ENCODE measurements at places on chromosomes 12 and 14.

DNA sequence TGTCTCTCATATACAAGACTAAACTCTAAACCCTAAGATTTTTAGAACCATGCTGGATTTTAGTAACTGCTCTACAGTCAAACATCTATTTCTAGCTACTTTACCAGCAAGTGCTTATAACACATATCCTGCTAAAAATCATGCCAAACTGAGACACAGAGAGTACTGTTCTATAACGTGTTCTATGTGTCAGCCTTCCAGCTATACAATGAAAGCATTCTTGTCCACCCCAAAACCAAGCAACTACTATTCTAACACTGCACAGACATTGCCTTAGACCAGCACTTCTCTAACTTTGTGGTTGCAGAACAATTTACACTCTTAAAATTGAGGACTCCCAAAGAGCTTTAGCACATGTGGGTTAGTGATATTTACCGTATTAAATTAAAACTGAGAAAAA, 85.7 kb downstream of the SPPL3 start:
- no peak for DNase-seq

DNA sequence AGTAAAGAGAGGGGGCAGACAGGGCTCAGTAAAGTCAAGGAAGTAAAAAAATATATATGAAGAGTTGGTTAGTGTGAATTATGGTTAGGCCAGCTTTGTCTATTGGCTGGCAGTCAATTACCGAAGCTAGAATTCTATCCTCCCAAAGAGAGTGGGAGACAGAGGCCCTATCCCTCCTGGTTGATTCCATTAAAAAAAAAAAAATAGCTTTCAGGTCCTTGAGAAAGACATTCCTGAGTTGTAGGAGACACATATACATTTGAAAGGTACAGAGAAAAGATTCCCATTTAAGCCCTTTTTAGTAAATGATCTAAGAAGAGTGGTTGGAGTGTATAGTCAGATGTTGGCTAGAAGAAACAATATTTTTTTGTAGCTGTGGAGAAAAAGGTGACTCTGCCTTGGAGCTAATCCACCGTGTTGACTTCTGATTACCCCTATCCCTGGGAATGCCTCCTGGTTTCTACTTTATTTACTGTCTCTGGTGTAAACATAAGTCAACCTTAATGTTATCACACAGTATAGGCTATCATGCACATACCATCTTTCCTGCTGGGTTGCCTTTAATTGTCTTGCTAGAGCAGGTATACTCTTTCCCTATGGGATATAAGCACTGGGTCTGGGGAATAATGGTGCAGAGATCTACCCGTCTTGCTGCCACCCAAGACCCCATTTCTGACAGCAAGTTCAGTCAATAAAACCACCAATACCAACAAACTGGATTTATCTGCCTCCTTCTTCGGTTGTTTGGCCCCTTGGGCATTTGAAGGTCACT, 859.9 kb upstream of the ATXN7L3B start:
- no peak for DNase-seq

DNA sequence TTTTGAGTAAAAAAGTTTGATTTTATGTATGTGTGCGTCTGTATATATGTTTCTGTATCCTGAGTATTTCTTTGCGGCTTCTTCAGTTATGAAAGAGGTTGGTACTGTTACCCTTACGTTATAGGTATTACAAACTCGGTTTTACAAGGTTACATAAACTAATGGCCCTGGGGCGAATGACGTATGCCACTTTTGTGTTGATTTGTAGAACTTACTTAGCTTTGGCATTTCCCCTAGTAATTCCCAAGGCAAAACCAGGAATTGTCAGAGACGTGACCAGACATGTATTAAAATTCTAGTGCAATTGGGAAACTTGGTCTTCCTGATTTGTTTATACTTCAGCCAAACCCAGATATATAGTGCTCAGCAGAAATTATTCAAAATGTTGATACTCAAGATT, 93.3 kb downstream of the DUSP16 start:
- no peak for DNase-seq

GRCh38 chr12:29234965-29235626, 86.0 kb downstream of the FAR2 start:
- no peak for DNase-seq

- DNase-seq: no peak
Observed at GRCh38 chr14:99534863-99535262, 53.7 kb downstream of the CCNK start.

DNA sequence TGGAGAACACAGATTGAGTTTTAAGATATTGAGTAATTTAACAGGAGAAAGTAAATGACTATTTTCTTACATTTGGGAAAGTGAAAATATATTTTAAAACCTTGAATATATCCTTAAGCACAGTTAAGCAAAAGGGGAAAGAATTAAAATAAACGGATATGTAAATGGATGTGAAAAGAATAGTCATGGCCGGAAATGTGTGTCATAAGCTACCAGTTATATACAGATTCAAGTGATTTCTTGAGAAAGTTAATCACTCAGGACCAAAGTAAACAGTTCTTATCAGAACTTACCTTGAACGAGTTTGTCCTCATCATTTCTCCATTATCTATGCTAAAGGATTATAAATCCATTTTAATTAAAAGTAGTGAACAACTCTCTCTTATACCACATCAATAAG, 33.4 kb downstream of the C12orf75 start:
- DNase-seq: no peak

GRCh38 chr12:29148596-29148910, 525 bp upstream of the FAR2 start:
- DNase-seq: no peak

DNA sequence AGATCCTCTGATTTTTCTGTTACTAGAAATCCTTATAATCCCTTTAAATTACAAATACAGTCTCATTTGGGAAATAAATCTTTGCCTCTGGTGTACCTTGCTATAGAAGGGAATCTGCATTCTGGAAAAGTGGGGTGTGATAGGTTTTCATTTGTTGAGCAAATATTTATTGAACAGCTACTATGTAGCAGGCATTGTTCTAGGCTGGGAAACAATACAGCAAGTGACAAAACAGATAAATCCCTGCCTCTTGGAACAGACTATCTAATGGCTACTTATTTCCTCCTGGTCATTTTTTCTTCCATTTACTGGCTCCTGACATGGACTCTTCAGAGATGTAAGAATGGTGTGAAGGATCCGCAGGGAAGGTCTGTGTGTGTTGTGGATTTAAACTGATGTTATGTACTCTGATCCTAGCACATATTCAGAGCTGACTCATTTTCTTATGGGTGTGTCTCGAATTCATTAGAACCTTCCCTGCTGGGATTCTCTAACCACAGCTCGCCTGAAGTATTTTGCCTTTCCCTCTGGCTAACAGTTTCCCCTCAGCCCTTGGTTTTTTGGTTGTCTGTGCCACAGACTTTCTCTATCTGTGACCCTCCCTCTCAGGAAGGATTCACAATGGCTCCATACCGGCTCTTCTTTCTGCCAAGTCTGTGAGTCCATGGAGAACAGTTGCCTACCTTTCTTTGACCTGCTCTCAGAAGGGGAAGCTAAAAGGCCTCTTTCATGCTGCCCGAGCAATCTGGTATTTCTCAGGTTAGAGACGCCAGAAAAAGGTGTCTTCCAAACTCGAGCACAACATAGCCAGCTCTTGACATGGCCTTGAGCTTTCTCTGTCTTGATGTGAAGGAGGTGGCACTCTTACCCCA, 53.7 kb downstream of the TMTC2 start:
- DNase-seq: peak; percentile 52

GRCh38 chr12:104097954-104098353, 33.6 kb downstream of the HCFC2 start:
- DNase-seq: no peak

GRCh38 chr14:35332517-35333263, 40.5 kb downstream of the PSMA6 start:
- DNase-seq: no peak

DNA sequence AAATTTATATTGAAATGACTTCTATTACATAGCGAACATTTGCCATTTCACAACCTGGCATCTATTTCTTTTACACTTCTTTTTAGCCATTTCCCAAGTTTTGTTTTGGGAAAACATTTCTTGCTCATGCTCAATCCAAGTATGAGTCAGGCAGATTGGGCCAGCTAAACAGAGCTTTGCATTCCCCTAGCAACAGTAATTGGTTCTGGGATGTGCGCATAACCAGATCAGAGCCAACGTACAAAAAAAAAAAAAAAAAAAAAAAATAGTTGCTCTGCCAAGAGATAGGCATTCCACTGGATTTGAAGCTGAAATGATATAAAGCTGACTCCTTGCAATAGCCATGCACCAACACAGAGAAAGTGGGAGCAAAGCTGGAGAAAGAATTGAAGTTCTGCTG, 37.5 kb downstream of the PLCZ1 start:
- no peak for DNase-seq

GRCh38 chr12:52401526-52401925, 4.6 kb downstream of the KRT82 start:
- no peak for DNase-seq

GRCh38 chr12:6091786-6092566, 32.5 kb downstream of the VWF start:
- no peak for DNase-seq

DNA sequence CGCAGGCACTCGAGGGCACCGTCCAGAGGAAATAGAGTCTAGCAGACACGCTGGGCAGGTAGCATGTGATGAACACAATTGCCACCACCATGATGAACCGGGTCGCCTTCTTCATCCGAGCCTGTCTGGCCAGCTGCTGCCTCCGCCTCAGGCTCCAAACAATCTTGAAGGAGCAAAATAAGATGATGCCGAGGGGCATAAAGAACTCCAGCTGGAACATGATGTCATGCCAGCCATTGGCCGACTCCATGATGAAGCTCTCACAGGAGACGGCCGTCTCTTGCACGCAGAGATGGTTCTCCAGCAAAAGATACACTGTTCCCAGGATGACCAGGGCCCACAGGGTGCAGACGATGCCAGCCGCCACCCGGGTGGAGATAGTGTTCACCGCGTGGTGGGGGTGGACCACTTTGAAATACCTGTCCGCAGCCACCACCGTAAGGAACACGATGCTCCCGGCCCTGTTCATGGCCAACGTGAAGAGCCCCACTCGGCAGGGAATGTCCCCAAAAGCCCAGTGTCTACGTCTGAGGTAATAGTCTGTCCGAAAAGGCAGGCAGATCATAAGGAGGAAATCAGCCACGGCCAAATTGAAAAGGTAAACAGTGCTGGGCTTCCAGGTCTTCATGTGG, 945 bp downstream of the HCAR1 start:
- no peak for DNase-seq

- no peak for DNase-seq
Observed at GRCh38 chr12:22459838-22460490, 84.4 kb downstream of the C2CD5 start.

- DNase-seq: no peak
Observed at GRCh38 chr14:104049576-104050240, 35.8 kb upstream of the ASPG start.

- DNase-seq: no peak
Observed at GRCh38 chr12:68422956-68423574, 90.9 kb upstream of the MDM1 start.

- no peak for DNase-seq
Observed at GRCh38 chr14:34693228-34693939, 21.0 kb downstream of the CFL2 start.

- DNase-seq: no peak
Observed at GRCh38 chr12:81150382-81150781, 72.5 kb downstream of the ACSS3 start.

DNA sequence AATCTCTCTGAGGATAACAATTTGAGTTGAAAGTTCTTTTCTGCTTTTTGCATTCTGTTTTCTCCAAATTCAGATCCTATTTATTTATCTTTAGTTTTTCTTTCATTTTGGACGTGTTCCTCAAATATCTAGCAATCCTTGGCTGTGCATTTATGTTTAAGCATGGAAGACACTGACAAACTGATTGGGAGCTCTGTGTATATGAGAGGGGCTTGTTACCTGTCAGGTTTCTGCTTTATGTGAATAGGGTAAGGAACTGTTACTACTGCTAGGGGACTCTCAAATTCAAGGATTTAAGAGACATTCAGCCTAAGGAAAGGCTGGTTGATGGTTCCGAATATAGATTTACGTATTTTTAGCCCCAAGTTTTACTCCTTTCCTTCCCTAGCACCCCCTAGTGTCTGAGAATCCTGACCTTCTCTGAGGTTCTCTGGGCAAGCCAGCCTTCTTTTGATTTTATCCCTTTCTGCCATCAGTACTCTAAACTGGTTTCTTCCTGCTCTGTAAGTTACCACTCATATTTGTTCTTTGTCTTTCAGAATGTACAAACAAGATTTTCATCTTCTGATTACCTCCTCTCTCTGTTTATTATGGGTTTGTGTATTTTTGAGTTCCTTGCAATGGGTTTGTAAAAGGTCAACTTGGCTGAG, 30.5 kb downstream of the YLPM1 start:
- DNase-seq: no peak

DNA sequence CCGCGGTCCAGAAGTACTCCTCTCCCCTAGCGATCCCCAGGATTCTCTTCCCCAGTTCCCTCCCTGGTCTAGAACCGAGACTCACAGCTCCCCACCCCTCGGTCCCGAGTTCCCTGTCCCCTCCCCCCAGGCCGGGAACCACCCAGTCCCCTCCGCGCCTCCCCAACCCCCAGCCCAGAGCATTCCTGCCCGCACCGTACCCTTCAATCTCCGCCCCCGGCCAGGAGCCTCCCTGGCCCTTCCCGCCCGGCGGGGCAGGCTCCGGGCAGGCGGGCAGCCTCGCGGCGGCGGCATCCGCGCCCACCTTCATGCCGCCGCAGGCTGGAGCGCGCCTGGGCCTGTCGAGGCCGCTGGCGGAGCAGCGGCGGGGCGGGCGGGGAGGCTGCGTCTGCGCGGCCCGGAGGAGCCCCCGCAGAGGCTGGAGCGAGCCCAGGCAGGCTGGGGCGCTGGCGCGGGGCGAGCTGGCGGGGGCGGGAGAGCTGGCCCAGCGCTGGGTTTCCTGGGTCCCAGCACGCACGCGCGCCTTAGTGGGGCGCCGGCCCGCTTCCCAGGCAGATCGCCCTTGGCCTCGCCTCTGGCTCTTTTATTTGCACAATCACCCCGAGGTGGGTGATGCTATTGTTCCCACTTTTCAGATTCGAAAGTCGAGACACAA, 22.2 kb upstream of the GPR132 start:
- no peak for DNase-seq

GRCh38 chr12:30795410-30796312, 40.9 kb upstream of the CAPRIN2 start:
- no peak for DNase-seq

DNA sequence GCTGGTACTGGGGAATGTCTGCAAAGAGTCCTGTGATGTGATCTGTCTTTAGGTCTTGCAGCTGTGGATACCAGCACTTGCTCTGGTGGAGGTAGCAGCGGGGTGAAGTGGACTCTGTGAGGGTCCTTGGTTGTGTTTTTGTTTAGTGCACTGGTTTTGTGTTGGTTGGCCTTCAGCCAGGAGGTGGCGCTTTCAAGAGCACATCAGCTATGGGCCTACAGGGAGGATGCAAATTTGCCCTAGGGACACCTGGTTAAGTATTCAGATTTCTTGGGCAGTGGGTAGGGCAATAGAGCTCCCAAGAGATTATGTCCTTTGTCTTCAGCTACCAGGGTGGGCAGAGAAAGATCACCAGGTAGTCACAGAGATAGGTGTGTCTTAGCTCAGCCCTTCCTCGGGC, 63.8 kb downstream of the PTGER2 start:
- no peak for DNase-seq

GRCh38 chr12:103680591-103681141, 93.6 kb downstream of the STAB2 start:
- DNase-seq: no peak

All from HFF-Myc (cell line).